ENCODE measurements at places on chromosomes 13 and 19.

DNA sequence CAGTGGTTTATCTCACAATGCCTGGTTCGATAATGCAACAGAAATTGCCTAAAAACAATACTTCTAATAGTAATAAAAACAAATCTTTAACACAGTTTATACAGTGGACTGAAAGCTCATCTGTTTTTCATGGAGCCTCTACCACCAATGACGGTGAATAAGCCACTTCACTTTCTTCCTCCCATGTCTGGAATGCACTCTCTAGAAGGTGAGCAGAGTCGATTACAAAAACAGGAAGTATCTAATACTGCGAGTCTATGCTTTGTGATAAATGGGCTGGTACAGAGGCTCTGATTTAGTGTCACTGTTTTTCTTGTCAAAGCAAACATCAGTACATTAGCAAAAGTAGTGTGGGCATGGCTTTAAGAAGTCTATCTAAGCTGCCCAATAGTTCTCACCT is 1348.6 kb upstream of the SLC10A2 start:
- no peak overlapping the region for H3K27ac ChIP-seq
- DNase-seq: no peak
- no peaks in the 10 kb centered on the region for H3K36me3 ChIP-seq

DNA sequence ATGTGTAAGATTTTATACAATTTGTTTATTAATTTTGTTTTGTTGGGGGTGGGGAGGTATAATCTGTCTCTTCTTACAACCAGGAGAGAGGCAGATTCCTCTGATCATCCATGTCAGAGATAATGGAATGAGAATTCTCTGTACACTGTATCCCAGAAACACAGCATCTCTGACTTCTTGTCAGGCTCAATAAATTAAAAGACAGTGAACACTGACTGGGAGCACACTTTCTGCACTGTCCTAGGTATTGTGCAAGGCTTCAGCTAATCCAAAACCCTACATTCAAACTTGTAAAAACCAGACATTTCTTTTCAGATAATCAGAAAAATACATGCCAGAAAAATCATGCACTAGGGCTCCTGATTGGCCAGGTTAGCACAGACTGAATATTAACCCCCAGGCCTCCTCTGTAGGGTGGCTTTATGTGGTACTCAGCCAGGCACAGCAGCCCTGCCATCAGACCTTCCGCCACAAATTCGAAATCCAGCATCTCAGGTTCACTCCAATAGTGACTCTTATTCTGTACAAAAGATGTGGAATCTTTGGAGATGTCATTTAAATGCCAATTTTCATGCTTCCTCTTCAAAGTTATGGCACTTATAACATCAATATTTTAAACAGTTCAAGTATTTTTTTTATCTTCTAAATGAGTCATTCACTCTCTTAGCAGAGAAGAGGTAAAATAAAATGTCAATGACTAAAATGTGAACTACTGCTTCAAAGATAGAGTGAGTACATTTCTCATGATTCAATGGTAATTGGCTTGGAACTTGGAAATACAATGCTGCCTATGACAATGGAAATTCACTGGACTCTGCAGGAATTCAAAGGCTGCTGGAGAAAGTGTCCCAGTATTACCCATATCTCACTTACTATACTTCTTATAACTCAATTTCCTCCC is 211.5 kb downstream of the KLF12 start:
- H3K4me1 ChIP-seq: no peaks in the 10 kb centered on the region
- H3K4me3 ChIP-seq: no peak overlapping the region
- H3K36me3 ChIP-seq: no peaks in the 10 kb centered on the region
- no peak overlapping the region for H3K27ac ChIP-seq
- no peaks in the 10 kb centered on the region for H3K27me3 ChIP-seq

DNA sequence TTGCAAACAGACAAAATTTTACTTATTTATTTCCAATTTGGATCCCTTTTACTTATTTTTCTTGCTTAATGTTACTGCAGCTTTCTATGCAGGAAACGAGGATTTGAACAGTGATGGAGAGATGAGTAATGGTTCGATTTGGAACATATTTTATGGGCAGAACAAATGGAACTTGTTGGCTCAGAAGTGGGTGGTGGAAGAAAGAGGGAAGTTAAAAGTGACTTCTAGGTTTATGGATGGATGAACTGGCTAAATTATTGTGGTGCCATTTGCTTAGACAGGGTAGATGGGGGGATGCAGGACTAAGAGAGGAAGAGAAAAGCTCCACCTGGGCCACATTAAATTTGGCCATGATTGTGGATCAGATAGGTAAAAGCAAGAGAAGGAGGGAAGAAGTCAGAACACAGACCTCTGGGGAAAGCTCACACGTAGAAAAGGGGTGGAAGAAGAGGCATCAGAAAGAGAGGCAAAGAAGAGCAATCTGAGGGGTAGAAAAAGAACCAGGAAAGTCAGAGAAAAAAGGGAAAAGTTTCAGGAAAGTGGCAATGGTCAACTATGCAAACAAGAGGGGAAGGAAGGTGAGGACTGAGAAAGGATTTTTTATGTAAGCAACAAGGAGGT is 768 bp upstream of the CYSLTR2 start:
- peaks cover 3% of the 10 kb centered on the region for H3K4me1 ChIP-seq
- H3K27me3 ChIP-seq: no peaks in the 10 kb centered on the region
- H3K4me3 ChIP-seq: no peak overlapping the region
- H3K27ac ChIP-seq: no peak overlapping the region
- DNase-seq: no peak

DNA sequence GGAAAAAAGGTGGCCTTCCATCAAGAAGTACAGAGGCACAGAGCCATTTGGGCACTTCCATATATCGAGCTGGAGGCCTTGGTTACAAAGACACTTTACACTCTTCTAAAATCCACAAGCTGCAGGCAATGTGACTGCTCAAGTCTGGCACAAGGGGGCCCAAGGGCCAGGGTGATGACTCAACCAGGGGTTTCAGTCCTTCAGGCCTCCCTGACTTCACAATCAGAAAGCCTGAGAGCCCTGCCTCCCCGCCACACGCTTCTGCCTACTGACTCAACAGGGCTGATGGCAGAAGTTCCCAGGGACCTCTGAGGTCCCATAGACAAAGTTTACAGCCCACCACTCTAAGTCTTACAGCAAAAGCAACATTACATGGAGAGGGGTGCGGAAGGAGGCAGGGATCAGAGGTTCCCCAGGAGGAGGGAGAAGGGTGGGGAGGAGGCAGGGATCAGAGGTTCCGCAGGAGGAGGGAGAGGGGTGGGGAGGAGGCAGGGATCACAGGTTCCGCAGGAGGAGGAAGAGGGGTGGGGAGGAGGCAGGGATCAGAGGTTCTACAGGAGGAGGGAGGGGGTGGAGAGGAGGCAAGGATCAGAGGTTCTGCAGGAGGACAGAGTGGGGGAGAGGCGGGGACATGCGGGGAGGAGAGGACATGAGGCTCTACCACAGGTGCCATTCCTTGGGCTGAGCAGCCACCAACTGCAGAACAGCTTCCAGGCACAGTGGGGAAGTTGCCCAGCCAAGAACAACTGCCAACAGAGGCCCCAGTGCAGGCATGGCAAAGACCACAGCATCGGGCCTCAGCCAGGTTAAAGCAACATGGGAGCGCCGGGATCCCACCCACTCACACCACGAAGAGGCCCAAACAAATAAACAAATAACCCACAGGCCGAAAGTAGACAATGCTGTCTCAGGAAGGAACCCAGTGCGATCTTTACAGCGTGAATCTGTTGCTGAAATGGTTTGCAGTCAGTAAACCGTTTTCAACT is 52.0 kb downstream of the SLC7A1 start:
- peaks cover 1% of the 10 kb centered on the region for H3K4me1 ChIP-seq
- no peak overlapping the region for H3K27ac ChIP-seq
- H3K4me3 ChIP-seq: no peak overlapping the region
- peaks cover 31% of the 10 kb centered on the region for H3K36me3 ChIP-seq
- no peak for DNase-seq

- no peaks in the 10 kb centered on the region for H3K4me1 ChIP-seq
- no peak for DNase-seq
- H3K4me3 ChIP-seq: no peak overlapping the region
- no peak overlapping the region for H3K27ac ChIP-seq
- H3K36me3 ChIP-seq: no peaks in the 10 kb centered on the region
- no peaks in the 10 kb centered on the region for H3K27me3 ChIP-seq
Observed at GRCh38 chr13:88651531-88651930, 980.4 kb downstream of the SLITRK5 start.

DNA sequence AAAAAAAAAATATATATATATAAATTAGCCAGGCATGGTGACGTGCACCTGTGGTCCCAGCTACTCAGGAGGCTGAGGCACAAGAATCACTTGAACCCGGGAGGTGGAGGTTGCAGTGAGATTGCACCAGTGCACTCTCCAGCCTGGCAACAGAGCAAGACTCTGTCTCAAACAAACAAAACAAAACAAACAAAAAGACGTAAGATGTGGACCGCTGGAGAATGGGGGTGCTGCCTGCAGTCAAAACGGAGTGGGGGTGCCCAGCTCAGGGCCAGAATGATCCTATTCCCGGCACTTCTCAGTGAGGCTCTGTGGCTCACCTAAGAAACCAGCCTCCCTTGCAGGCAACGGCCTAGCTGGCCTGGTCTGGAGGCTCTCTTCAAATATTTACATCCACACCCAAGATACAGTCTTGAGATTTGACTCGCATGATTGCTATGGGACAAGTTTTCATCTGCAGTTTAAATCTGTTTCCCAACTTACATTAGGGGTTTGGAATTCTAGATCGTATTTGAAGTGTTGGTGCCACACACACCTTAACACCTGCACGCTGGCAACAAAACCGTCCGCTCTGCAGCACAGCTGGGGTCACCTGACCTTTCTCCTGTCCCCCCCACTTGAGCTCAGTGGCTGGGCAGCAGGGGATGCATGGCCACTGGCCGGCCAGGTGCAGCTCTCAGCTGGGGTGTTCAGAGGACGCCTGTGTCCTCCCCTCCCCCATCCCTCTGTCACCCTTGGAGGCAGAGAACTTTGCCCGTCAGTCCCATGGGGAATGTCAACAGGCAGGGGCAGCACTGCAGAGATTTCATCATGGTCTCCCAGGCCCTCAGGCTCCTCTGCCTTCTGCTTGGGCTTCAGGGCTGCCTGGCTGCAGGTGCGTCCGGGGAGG is at the start of gene F7:
TSS of gene F7 (plus strand) at position 760 of the 889 bp plus-strand sequence. CDS start at position 811, 51 bp downstream.
- peaks cover 20% of the 10 kb centered on the region for H3K27me3 ChIP-seq
- no peak within 1 kb of the TSS for H3K27ac ChIP-seq
- no peaks in the 10 kb centered on the region for H3K36me3 ChIP-seq
- DNase-seq: no peak

- no peak overlapping the region for H3K4me3 ChIP-seq
- no peak for DNase-seq
- H3K36me3 ChIP-seq: no peaks in the 10 kb centered on the region
- no peaks in the 10 kb centered on the region for H3K27me3 ChIP-seq
Observed at GRCh38 chr13:26272621-26273020, 18.7 kb downstream of the CDK8 start.
